ENCODE measurements at places on chromosomes 5 and 9.

- no peak for DNase-seq
Observed at GRCh38 chr9:18007621-18008020, 428.8 kb downstream of the SH3GL2 start.

- no peak for DNase-seq
Observed at GRCh38 chr9:111957856-111958631, 61.4 kb downstream of the UGCG start.

- DNase-seq: no peak
Observed at GRCh38 chr9:33012328-33013069, 11.1 kb upstream of the APTX start.

GRCh38 chr5:133607451-133607850 is 4.9 kb downstream of the FSTL4 start:
- DNase-seq: no peak

- DNase-seq: no peak
Observed at GRCh38 chr5:62005551-62005950, 300.5 kb upstream of the KIF2A start.

GRCh38 chr5:30749971-30750370 is 443.5 kb upstream of the CDH6 start:
- no peak for DNase-seq

- DNase-seq: no peak
Observed at GRCh38 chr9:13027879-13028278, 251.6 kb downstream of the MPDZ start.

DNA sequence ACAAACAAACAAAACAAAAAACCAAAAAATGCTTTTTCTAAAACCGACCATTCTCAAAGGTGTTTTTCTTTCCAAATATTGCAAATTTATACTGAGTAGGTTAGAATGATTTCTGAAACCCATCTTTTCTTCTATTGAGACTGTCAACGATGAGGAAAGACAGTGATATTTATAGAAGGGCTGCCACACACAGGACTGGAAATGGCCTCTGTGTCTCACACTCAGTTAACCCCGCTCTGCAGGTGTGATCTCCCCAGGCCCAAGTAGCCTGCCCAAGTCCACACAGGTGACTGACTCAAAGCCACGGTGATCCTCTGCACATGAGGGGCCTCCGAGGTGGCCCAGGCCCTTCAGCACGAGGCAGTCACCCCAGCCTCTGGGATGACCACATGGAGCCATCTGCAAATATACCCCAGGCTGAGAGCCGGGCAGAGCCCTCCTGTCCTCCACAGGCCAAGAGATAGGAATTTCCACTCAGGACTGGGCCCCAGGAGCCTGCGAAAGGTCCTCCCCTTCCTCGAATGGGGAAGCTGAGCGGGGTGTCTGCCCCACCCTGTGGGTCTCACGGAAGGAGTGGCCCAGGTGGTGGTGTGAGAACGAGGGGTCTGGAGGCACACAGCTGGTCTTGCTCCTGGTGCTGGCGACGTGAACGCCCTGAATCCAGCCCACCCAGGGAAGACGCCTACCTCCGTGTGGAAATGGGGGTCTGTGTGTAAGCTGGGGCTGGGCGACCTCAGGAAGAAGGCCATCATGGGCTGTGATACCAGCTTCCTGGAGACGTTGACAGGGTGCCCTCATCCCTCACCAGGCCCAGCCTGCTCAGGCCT is 53.0 kb upstream of the PHYKPL start:
- no peak for DNase-seq

GRCh38 chr9:76985581-76985980 is 33.9 kb upstream of the FOXB2 start:
- no peak for DNase-seq

GRCh38 chr5:2183154-2184025 is 300.7 kb upstream of the IRX4 start:
- DNase-seq: no peak

GRCh38 chr9:15231788-15232635 is 75.0 kb downstream of the TTC39B start:
- DNase-seq: no peak

DNA sequence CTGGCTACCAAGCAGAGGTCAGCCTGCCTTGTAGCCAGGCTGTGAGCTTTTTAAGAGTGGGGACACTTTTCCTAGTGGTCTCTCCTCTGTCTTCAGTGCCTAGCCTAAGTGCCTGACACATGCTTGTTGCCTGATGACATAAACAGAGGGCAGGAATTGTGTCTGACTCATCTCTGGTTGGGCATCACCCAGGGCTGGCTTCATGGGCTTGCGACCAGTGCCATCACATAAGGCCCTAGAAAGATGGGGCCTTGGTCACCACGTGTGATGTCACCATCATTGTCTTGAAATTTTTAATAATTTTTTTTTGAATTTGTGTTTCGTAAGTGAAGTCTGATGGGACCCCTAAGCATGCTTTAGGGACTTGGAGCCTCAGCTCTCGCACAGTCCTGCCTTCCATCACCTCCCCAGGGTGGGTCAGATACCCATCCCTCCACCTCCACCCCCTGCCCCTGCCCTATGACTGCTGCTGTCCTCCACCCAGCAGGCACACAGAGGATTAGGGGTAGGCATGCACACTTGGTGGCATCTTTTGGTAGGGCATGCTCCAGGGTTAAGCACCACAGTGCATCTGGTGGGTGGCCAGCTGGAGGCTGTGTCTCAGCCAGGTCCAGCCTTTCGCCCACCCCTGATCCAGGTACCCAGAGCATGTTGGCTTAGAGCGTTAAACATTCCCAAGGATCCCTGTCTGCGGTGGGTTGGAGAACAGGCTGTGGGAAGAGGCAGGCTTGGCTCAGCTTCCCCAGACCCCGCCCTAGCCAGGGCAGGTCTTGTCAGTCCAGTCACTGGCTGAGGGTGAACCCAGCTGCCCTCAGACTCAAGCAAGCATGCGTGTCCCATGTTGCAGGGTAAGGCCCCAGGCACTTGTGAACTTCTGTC is 80.1 kb upstream of the SH3PXD2B start:
- DNase-seq: no peak

DNA sequence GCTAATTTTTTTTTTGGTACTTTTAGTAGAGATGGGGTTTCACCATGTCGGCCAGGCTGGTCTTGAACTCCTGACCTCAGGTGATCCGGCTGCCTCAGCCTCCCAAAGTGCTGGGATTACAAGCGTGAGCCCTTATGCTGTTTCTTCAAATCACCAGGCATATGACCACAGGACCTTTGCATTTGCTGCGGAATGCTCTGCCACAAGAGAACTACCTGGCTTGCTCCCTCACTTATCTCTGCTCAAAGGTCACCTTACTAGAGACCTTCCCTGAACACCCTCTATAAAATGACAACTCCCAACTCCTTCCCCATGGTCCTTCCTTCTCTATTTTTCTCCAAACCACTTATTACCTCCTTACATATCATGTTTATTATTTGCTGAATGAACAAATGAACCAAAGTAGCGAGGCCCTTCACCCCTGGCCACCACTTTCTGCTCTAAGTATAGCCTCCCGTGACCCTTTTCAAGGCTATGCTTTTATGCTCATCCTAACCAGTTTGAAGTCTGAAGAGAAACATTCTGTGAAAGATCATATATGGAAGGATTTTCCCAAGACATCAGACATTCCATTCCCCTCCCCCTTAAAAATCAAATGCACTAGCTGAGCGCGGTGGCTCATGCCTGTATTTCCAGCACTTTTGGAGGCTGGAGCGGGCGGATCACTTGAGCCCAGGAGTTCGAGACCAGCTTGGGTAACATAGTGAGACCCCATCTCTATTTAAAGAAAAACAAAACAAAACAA is 1.3 kb downstream of the ZER1 start:
- no peak for DNase-seq

DNA sequence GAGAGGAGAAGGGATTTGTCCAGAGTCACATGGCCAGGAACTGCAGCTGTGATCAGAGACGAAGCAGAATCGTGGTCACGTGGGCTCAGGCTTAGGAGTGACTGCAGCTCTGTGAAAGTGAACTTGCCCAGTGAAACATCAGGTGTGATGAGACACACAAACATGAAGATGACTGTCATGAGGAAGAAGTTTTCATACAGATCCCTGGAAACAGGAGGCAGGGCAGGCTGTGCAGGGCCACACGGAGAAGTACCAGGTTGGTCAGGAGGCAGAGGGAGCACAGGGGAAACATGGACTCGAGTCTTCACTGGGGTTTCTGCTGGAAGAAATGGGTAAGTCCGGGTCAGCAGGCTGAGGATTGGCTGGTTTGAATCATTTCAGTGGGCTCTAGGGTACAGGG is 64.1 kb downstream of the BARX1 start:
- no peak for DNase-seq

DNA sequence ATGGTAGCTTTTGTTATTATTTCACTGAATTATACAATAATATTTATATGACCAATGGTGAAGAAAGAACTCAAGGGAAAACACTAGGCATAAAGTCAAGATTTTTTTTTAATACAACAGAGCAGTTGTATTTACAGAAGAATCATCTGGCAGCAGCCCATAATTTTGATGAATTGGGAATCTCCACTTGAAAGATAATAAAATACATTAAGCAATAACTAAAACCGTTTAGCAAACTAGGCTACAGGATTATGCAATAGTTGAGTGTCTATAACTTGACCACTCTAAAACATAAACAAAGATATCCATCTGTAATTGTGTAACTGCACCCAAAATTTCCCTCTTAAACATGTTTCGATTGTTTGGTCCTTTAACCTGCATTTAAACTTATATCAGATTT is 80.8 kb downstream of the SNCAIP start:
- no peak for DNase-seq

DNA sequence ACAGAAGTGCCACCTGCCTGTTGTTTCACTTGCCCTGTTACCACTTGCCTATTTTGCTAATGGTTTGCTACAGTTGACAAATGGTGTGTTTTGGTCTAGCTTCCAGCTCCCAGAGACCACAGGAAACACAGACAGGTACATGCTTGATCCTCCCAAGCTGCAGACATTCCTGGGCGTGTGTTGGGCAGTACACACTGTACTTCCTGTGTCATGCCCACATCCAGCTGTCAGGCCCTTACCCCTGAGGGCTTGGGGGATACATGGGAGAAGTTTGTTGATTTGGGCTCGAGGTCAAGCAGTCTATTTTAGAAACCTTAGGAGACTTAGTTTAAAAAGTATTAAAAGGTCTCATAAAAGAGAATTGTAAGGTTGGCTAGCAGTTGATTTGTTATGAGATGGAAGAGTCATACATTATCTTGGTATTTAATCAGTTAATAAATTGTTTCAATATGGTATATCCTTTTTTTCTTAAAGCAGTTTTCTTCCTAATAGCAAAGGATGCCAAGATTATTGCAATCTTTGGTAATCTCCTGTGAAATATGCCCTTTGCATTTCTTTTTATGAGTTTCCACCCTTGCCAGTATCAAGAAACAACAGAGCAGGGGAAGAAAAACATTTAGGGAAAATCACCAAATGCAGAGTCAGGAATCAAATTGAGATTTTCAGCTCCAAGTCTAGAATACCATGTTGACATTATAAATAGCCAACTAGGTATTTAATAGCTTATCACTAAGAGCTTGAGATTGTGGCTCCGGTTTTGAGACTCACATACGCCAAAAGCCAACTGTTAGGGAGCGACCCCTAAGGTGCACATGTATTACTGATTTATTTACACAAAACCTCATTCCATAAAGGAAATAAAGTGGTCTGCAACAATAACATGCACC is 52.3 kb upstream of the CD180 start:
- DNase-seq: no peak

DNA sequence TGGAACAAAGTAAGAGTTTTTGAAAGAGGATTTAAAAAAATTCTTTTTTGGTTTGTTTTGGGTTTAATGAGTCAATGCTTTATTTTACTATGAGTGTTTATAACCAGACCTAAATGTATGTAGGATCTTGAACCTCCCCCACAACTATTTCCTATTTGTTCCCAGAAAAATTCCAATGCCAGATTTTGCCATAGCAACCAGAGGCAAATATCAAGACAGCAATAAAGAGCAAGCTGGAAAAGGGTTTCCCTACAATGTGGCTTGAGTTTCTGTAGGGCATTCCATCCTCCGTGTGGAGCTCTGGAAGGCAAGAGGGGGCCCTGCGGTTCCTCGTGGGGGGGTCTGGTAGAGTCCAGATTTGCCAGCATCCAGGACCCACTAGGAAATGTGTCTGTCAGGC is 27.8 kb upstream of the GDNF start:
- no peak for DNase-seq

GRCh38 chr5:122835681-122836080 is 9.7 kb upstream of the SNX24 start:
- DNase-seq: no peak

GRCh38 chr9:134196911-134197310 is 32.5 kb upstream of the RNU6ATAC start:
- DNase-seq: no peak

DNA sequence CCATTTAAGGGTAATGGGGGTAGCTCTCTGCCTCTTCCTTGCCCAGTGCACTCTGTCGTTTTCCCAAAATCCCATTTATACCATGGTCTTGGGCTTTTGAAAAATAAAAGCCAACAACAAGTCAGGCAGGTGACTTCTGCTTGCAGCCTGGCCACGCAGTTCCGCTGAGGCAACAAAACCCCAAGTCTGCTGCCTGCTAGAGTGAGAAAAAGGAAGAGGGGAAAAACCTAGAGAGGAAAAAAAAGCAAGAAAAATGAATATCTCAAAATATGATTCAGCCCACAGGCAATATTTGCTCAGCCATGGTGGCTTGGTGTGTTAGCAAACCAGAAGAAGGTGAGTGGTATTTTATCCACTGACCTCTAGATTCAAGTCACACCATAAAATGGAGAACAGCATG is 148.2 kb upstream of the FSTL4 start:
- DNase-seq: no peak

DNA sequence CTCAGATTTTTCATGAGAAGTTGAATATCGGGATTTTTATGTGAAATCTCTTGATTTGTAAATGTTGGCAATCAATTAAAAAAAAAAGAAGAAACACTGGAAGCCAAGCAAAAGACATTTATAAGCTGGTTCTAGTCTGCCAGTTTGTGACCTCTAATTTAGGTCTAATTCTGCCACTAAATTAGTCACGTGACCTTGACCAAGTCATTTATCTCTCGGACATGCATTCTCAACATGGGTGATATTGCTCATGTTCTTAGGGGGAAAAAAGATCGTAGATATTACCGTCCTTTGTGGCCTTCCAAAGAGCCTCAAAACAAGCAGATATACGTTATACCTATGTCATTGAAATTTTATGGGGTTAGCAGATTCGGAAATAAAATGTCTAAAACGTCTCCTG is 52.9 kb upstream of the PTPDC1 start:
- DNase-seq: no peak

GRCh38 chr9:31243386-31243785 is 1141.1 kb upstream of the ACO1 start:
- DNase-seq: no peak

- DNase-seq: no peak
Observed at GRCh38 chr5:159844267-159845121, 71.8 kb upstream of the ADRA1B start.

All from activated T-cell treated with anti-CD3 and anti-CD28 coated beads for 4 hours (primary cell).